ENCODE measurements at places on chromosomes 13 and 19.

DNA sequence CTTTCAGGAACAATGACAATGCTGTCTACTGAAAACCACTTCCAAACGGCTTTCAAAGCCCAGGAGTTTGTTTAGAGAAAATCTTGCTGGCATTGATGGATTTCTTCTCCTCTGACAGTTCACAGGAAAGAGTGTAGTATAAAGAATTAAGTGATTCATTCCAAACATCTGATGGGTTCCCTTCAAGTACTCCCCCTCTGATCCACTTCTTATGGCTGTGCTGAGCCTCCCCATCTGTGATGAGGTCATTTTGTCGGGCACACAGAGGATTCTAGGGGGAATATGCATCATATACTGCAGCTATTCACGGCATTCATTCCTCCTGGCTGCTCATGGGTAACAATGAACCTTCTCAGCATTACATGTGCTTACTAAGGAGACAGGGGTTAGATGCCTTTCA lies 107.9 kb downstream of the RGCC start:
- no peak for DNase-seq

GRCh38 chr13:43864921-43865320 lies 14.6 kb downstream of the CCDC122 start:
- no peak for DNase-seq

DNA sequence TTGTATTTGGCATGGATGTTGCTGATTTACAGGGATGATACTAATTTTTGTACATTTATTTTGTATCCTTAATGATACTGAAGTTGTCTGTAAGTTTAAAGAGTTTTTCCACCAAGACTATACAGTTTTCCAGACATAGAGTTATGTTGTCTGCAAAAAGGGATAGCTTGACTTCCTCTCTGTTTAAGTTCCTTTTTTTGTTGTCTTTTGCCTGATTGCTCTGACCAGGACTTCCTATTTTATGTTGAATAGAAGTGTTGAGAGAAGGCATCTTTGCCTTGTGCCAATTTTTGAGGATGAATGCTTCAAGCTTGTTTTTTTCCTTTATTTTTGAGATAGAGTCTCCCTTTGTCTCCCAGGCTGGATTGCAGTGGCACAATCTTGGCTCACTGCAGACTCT lies 36.8 kb upstream of the ZNF681 start:
- no peak for DNase-seq

DNA sequence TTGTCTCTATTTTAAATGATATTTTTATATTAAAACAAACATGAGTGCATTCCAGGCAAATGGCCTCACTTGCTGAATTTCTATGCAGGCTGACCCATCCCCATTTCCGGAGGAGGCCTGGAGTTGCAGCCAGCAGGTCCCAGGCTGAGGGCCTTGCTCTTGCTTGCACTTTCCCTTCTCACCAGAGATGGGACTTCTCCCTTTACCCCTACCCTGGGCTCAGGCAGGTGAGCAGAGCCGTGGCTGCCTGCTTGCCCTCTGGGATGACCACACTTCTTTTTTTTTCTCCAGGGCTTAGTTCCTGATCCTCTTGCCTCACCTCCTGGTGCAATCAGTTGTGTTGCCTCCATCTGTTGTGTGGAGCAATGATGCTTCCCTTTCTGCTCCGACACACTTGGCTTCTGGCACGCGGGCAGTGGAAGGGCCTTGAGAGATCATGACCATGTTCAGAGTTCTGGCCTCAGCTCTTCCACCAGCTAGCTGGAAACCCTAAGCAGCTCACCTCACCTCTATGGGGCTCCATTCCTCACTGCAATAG lies 11.1 kb upstream of the OLFM4 start:
- DNase-seq, result no peak

- no peak for DNase-seq
Measured at GRCh38 chr13:26253262-26253786, 605 bp upstream of the CDK8 start.

GRCh38 chr13:36567485-36567884 lies 106.3 kb upstream of the SERTM1 start:
- DNase-seq, result no peak

DNA sequence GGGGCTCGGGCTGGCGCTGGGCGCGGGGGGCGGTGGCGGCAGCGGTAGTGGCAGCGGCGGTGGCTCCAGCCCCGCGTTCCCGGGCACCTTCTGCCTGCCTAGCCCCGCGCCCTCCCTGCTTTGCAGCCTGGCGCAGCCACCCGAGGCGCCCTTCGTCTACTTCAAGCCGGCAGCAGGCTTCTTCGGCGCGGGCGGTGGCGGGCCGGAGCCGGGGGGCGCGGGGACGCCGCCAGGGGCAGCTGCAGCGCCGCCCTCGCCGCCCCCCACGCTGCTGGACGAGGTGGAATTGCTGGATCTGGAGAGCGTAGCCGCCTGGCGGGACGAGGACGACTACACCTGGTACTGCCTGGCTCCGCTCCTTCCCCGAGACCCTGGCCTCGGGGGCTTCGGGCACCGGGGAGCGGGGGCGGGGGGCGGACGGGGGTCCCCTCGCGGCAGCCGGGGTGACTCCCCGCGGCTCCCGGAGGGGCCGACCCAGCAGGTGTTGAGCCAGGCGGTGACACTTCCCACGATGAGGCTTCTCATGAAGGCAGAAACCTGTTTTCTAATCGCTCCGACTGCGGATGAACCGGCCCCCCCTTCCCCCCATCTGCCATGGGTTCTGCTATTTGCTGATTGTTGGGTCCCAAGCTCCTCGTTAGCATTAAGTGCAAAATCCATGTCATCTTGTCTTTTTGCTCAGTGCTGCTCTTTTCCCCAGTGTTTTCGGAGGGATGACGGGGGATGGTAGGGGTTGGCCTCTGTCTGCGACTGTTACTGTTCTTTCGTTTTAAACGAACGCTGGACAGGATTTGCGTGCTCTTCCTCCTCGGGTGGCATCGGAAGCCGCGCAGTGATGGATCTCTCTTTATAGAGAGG lies 943 bp downstream of the SLAIN1 start:
- peak; percentile 16 for DNase-seq

GRCh38 chr13:46479691-46480090 lies 73.3 kb upstream of the LRCH1 start:
- no peak for DNase-seq

GRCh38 chr13:48770372-48770771 lies 116.6 kb downstream of the CYSLTR2 start:
- DNase-seq, result no peak

GRCh38 chr13:49456156-49456555 lies 12.1 kb downstream of the SETDB2 start:
- no peak for DNase-seq

DNA sequence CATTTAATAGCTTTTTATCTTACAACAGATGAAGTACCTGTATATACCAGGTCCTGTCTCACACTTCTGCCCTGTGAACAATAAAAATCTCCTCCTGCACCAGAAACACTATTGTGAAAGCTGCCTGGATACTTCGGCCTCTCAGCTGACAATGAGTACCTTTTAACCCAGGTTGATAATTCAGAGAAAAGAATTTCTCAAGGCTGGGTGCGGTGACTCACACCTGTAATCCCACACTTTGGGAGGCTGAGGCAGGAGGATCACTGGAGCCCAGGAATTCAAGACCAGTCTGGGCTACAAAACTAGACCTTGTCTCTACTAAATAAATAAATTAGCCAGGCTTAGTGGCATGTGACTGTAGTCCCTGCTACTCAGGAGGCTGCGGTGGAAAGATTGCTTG lies 65.3 kb upstream of the TM9SF2 start:
- DNase-seq, result no peak

DNA sequence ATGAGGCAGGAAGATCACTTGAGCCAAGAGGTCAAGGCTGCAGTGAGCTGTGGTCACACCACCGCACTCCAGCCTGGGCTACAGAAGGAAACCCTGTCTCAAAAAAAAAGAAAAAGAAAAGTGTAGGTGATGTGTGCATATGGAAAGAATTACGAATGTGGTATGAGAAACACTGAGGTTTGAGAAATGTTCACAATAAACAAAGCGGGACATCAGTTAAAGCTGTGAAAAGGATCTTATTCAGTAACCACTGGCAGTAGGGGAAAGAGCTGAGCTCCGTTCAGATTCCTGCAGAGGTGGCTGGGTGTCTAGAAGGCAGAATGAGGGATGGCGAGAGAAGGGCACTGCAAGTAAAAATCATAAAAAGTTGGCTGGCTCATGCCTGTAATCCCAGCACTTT lies 4.1 kb upstream of the IGSF23 start:
- no peak for DNase-seq

- peak; percentile 65 for DNase-seq
Measured at GRCh38 chr19:15332311-15332996, at the start of gene BRD4. TSS of gene BRD4 (minus strand) at chr19:15332539. CDS start at chr19:15273099, 59,440 bp downstream.

DNA sequence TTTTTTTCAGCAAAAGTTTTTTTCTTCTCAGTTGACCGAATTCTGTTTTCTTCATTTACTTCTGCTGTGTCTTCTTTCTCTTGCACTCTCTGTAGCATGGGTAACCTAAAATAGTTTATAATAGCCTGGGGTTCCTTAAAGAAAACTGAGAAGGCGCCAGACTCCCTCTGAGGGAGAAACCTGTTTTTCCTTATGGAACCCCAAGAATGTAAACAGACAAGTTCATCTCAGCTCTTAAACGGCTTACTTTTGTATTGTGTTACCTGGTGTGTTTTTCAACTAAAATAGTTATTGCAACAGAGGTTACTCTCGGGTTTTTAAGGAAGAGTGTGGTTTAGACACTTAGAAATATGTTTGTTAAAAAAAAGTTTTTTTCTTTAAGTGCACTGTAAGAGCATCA lies 23.8 kb upstream of the TM9SF2 start:
- DNase-seq, result no peak

DNA sequence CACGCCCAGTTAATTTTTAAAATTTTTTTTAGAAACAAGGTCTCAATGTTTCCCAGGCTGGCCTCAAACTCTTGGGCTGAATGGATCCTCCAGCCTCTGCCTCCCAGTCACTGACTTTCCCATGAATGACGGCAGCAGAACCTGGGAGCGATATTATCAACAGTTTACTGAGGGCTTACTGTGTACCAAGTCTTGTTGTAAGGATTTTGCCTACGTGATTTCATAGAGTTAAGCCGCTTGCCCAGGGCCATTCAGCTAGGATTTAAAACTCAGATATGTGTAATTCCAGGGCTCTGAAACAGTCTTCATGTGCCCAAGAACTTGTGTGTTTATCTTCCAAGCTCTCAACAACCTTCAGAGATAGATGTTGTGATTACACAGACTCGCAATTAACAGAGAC lies 6.0 kb upstream of the KXD1 start:
- DNase-seq, result no peak

DNA sequence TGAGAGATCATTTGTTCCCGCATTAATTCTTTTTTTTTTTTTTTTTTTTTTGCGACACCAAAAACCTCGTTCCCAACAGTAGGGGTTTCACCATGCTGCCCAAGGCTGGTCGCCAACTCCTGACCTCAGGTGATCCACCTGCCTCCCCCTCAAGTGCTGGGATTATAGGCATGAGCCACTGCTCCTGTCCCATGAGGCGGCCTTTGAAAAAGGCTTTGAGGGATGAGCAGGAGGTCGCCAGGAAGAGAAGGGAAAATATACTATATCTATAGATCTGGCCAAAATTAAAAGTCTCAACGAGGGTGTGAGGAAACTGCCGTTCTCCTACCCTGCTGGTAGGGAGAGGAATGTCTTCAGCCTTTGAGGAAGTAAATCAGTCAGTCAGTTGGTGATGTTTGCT lies 26.2 kb downstream of the ZNF473 start:
- no peak for DNase-seq

DNA sequence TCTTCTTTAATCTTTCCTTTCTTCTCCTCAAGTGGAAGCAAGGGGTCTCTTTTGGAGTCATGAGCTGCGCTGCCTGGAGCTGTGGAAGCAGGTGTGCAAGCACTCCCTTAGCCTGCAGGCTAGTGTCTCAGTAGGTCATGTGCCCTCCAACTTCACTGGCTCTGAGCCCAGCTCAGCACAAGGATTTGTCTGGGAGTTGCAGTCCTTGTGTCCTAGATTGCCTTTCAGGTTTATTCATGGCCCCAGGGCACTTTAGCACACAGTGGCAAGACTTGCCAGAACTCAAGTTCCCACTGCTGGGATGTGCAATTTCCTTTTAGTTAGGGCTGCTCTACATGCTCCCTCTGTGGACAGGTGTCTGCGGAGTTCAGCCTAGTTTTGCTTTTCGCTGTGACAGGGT lies 211.7 kb downstream of the LIG4 start:
- no peak for DNase-seq

GRCh38 chr19:45217193-45217956 lies 27.8 kb downstream of the EXOC3L2 start:
- no peak for DNase-seq

DNA sequence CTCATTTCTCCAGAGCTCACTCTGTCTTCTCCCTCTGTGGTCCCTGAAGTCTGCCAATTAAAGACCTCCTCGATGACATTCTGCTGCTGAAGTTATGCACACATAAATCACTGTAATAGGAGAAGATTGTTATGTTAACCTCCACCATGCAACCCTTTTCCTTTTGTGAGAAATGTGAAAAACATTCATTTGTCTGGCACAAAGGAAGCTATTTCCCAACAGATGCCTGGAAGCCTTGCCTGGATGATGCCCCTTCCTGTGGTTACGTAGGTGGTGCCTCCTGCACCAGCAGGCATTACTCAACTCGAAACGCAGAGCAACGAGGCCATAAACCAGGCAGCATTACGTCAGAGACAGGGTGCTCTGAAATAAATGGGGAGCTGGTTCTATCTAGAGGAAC lies 327.4 kb upstream of the ZNF507 start:
- DNase-seq, result peak; percentile 79

DNA sequence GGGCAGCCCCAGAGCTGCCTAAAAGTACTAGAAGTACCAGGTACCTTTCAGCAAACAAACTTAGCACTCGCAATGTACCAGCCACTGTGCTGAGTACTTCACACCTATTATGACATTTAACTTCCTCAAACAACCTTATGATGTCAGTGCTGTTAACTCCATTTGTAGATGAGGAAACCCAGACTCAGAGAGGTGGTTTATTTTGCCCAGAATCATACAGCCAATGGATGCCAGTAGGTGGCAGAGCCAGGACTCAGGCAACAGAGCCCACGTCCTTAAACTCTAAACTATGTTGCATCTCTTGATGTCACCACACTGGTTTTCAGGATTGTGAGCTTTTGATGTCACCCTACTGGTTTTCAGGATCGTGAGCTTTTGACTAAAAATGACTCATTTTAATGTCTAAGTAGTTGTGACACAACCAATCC lies 78.9 kb downstream of the FLT1 start:
- DNase-seq, result no peak

GRCh38 chr13:112928972-112929782 lies 39.8 kb upstream of the MCF2L start:
- no peak for DNase-seq

DNA sequence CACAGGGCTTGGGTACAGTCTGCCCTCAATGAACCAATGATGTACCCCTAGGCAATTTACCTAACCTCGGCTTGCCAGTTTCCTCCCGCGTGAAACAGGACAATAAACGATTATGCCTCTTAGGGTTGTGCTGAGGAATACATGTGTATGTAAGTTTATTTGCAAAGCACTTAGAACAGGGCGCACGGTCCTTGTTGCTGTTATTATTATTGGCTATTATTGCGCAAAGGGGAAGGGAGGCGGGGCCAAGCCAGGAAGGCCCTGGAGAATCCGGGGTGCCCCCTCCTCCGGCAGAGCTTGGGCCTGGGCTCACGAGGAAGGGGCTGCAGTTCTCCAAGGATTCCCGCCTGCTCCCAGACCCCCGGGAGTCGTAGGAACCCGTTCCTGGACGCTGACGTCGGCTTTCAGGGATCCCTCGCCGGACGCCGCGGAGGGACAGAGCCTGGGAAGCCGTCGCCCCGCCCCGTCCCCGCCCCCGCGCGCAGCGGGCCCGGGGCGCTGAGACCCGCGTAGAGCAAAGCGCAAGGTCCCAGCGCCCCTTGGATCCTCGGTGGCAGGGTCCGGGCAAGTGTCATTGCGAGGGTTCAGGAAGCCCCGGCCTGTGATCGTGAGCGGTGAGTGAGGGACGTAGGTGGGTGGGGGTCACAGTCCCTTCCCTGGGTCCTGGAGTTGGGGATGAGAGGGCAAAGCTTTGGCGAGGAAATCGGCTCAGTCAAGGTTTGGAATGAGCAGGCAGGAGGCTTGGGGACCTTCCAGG lies at the start of gene TMEM91:
TSS of gene TMEM91 (plus strand) at position 293 of the 757 bp plus-strand sequence. CDS start 1,777 bp downstream, outside the sequence.
- peak; percentile 62 for DNase-seq
